ENCODE measurements at places on chromosomes 4 and X. TPM values are rescaled to one million over a fixed set of nuclear protein-coding genes. Genes with fewer than 3 reads are reported as not detected.

Gene POLA1
- 12.5 TPM for total RNA-seq

- no peak for DNase-seq
Observed at GRCh38 chr4:131316086-131316485, 1833.0 kb upstream of the PCDH10 start.

DNA sequence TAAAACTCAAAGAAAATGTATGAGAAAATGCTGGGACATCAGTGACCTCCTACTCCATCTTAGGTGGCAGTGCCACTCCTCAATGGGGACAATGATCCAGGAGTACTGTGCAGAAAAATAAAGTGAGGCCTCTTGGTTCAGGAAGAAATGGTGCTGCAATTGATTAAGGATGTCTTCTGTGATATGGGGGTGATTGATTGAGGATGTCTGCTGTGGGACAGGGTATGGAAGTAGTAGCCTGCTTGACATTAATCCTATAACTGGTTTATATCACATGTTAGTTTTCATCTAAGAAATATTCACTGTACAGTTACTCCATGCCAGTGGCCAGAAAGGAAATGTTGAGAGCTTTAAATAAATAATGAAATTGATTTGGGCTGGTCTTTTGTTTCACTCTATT is 20.5 kb downstream of the OTOP1 start:
- DNase-seq: peak; percentile 2

- no peak for DNase-seq
Observed at GRCh38 chrX:68995780-68996551, 167.1 kb downstream of the EFNB1 start.
